ENCODE measurements at places on chromosomes 2 and 18.

- DNase-seq: no peak
Observed at GRCh38 chr18:79622004-79622403, 57.6 kb upstream of the CTDP1 start.

DNA sequence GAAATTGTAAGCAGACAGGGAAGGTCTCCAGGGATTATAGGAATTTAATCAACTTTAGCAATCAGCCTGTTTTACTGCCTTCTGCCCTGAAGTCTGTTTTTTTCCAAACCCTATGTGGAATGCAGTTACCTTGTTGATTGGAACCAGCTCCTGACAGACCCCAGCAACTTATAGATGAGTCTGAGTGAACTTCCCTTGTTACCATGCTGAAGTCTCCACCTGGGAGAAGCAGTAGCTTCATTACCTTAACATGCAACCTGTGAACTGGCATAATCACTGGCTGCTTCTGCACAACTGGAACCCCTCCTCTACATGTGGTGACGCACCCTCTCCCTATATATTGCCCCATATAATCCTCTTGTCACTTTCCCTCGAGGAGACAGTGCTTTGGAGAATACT is 226.3 kb upstream of the SPOPL start:
- no peak for DNase-seq

DNA sequence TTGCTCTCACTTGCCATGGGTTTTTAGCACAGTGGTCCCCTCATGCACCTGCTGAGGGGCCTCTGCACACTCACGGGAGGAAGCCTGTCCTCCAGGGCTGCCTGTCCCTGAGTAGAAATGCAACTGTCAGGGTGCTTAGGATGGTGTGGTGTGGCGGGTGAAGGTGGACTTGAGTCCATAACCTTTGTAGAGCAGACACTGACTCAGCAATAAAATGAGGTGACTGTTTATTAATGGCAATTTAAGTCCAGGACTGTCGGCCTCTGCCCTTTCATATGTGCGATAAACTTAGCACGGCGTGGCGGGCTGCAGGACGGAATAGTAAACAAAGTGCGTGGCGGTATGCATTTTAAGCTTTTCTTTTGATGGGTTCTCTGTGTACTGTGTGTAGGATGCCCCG is 188.2 kb downstream of the LDLRAD4 start:
- no peak for DNase-seq

DNA sequence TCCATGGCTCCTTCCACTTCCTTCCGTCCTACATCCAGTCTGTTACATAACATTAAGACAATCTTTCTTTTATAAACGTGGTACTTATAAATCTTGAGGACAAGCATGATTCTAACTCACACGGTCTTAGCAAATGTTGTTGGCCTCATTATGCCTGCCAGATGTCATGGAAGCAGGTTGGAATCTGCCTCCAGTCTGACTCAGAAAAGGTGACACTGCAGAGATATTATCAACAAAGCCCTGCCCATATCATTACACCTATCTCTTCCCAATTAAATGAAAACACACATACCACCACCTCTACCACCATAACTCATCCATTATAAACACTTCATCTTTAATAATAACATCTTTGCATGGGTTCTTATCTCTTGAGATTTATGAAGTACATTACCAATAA is 334.7 kb upstream of the CHAC2 start:
- DNase-seq: no peak

- no peak for DNase-seq
Observed at GRCh38 chr2:171436307-171436706, 2.3 kb downstream of the DCAF17 start.

DNA sequence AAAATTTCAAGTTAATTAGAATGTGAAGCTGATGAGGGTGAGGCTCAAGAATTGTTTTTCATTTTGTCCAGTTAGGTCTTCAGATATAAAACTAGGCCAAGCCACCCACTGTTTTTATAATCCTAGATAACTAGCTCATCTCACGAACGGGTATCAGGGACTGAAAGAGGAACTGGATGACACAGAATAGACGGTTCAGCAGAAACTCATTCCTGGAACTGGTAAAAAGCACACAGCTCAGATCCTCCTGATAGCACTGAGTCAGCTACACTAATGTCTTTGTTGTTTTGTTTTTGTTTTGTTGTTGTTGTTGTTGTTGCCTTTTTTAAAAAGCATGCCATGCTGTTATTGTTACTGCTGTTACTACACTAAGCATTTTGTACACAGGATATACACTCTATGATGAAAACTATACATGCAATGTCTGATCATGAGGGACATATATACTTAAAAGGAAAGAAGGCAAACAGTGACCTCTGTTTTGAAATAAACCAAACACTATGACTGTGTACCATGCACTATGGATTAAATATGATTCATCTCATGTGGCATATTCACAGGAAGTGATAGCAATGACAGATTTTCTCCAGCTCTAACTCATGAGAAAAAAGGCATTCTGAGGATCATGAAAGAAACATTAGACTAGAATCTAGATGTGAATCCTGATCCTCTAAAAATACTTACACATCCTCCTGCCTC is 437.6 kb downstream of the NCKAP5 start:
- DNase-seq: no peak

DNA sequence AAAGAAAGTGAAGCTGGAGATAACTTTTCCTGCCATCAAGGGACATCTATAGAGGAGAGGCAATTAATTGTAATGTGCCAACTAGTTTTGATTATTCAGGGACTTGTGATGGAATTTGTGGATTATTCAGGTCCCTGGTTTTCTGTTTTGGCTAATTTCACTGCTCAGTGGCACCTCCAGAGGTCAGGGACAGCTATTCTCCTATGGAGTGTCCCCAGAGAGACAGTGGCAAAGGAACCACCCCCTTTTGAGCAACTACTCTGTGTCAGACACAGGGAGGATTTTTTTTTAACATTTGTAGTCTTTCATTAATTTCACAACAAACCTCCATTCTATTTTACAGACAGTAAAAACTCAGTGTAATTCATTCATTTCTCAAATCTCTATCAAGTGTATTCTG is 206.0 kb upstream of the SPRED2 start:
- no peak for DNase-seq

- no peak for DNase-seq
Observed at GRCh38 chr2:85551698-85552678, 9.3 kb downstream of the GGCX start.

DNA sequence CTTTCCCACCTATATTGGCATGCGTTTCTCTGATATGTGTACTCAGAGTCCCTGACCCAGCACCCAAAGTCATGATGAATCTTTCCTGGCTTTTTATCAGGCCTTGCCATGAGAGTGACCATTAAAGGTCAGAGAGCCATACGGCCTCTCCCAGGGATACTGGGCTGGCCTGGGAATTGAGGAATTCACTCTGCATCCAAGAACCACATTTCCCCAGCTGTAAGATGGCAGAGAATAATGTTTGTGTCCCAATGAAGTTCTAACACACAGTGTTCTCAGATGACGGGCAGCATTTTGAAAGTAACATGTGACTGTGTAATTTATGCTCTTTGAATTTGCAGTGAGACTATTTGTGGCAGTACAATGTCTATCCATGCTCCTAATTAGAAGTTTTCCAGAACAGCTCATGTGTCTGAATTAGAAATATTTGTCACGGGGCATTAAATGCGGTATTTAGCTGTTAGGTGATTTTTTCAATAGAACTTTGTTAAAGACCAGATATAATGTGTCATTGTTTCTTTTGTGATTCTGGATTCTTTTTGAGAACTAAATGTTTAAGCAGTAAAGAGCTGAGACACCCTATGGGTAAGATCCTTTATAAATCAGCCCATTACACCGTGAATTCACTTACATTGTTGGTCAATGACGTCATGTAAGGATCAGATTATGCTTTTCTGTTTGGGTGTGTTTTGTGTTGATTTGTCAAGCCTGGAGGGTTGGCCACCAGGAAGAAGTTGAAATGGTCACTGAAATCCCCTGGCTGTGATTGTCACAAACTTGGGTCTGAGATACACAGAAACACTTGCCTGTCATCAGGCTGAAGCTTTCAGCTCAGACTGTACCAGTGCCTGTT is 7.3 kb upstream of the SLC3A1 start:
- no peak for DNase-seq

DNA sequence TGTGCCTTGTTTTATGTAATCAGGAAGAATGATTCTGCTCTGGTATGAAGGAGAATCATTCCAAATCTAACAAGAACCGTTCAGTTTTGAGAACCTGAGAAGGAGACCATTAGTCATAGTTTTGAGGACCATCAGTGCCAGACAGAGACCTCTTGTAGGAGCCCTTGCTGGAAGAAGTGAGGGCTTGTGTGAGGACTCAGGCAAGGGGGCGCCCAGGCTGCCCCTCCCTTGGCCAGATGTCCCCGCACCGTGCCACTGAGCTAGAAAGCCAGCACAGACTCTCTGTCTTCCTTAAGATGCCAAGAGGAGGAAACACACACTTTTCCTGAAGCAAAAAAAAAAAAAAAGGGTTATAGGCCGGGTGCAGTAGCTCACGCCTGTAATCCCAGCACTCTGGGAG is 55.7 kb upstream of the SLC39A10 start:
- no peak for DNase-seq

GRCh38 chr18:42030586-42031182 is 75.7 kb downstream of the PIK3C3 start:
- DNase-seq: no peak
